Stimulated activated CD4-positive, alpha-beta T cell treated with anti-CD3 and anti-CD28 coated beads, Interleukin-15, amount 100 ng/mL, for 1 hour (primary cell): ENCODE measurements at places on chromosomes 11 and 22.

DNA sequence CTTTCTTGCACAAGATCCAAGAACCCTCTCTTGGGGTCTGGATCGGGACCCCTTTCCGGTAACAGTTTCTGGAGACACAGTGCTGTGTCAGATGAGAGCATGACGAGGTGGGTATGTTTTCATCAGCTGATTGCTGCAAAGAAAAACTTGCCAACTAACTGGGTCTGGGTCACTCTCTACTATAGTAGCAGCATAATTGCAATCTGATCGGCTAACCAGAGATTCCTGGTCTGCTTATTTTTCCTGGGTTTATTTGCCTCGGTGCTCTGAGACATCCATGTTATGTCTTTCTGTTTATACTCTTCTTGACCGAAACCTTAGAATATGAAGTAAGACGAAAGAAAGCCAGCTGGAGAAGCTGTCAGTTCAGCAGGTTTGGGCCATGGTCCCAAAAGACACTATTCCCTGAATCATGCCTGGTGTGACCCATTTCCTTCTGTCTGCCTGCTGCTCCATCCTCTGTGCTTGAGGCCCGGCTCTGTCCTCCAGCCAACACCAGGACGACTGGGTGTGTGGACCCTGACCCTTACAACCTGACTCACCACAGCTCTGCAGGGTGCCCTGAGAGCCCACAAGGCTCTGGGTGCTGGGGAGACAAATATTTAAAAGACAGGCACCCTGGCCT is 24.1 kb upstream of the CLMP start:
- no peak for DNase-seq

GRCh38 chr22:19848298-19849224 is 6.1 kb downstream of the GNB1L start:
- DNase-seq: no peak

GRCh38 chr11:132424433-132424832 is 1054.0 kb downstream of the NTM start:
- DNase-seq: no peak

- DNase-seq: no peak
Observed at GRCh38 chr11:20156876-20157613, 3.2 kb downstream of the DBX1 start.

DNA sequence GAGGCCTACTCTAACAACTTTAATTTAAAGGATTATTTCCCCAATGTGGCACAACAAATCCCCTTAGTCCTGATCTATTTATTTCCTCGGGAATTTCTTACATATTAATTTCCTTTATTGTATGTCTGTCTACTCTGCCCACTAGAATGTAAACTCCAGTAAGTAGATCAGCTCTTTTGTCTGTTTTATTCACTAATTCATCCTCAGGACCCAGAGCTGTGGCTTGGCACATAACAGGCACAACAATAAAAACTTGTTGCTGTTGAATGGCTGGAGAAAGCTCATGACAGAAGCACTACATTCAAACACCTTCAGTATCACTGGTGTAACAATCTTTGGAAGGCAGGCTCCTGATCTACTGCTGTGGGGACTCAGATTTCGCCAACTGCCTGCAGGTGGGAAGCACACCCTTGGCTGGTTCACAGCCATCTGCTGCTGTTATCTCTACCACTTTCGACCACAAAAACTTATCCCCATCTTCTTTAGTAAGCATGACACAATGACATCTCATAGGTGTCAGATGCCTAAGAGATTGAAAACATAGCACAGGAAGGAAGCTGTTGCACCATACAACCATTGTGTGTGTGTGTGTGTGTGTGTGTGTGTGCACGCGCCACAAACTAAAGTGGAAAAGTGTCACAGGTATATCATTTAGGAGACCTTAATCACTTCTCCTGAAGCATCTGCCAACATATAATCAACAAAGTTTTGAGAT is 11.9 kb downstream of the HIRA start:
- DNase-seq: no peak
